Activated T-helper 2 cell treated with anti-CD3 and anti-CD28 coated beads, Interferon-gamma antibody, Interleukin-2, Interleukin-4, amounts not matched to agents 10 μg/mL and 5 μg/mL and 100 μg/mL, durations not matched to agents 14 hours and 24 hours and 36 hours (primary cell): ENCODE measurements at places on chromosomes 16 and 17. TPM values are rescaled to one million over a fixed set of nuclear protein-coding genes. Genes with fewer than 3 reads are reported as not detected.
A peak's percentile ranks its signal among the peaks of the same experiment; 100 is the strongest.

Gene SUPT6H
- 97.5 and 102 TPM in 2 replicates for total RNA-seq

Gene KRTAP9-8
- not detected in 2 replicates for total RNA-seq

Gene KRTAP4-12
- total RNA-seq, result not detected in 2 replicates

Gene TBC1D3G
- not detected in 2 replicates for total RNA-seq

Gene PMFBP1
- total RNA-seq, result 0.18 TPM in 1 of 2 replicates, not detected in the other

Gene TTLL6
- 0.07 TPM in 1 of 2 replicates, not detected in the other for total RNA-seq

Gene BRD7
- 76.0 and 79.5 TPM in 2 replicates for total RNA-seq

Gene CES5A
- not detected in 2 replicates for total RNA-seq

Gene ARL17B
- total RNA-seq, result 12.8 and 15.6 TPM in 2 replicates

Gene CPD
- total RNA-seq, result 26.0 and 31.5 TPM in 2 replicates

Gene IL21R
- total RNA-seq, result 84.2 and 84.5 TPM in 2 replicates

GRCh38 chr17:68627956-68628575 lies 26.9 kb upstream of the FAM20A start:
- DNase-seq, result no peak

- DNase-seq, result no peak
These were observed 15.1 kb downstream of the SOX8 start for GRCh38 chr16:996681-997080.

GRCh38 chr17:17943281-17943984 lies 28.8 kb downstream of the TOM1L2 start:
- no peak for DNase-seq

GRCh38 chr17:12580640-12581039 lies 85.0 kb upstream of the MYOCD start:
- DNase-seq, result no peak

GRCh38 chr16:66324815-66325515 lies 41.5 kb upstream of the CDH5 start:
- DNase-seq, result no peak

DNA sequence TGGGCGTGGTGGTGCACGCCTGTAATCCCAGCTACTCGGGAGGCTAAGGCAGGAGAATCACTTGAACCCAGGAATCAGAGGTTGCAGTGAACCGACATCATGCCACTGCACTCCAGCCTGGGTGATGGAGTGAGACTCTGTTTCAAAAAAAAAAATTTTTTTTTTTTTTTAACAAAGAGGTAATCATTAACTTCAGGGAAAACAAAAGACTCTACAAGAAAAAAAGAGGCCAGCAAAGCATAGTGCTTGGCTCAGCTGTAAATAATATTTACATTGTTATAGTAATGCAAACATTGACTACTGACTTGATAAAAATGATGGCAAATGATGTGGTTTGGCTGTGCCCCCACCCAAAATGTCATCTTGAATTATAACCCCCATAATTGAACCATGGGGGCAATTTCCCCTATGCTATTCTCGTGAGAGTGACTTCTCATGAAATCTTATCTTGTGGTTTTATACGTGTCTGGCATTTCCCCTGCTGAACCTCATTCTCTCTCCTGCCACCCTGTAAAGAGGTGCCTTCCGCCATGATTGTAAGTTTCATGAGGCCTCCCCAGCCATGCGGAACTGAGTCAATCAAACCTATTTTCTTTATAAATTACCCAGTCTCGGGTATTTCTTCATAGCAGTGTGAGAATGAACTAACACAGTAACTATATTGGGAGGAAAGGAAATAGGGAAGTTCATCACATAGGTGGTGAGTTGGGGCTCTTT lies 12.7 kb upstream of the SSTR2 start:
- DNase-seq, result no peak

- DNase-seq, result no peak
These were observed 53.8 kb downstream of the MYO18A start for GRCh38 chr17:29126268-29126930.

DNA sequence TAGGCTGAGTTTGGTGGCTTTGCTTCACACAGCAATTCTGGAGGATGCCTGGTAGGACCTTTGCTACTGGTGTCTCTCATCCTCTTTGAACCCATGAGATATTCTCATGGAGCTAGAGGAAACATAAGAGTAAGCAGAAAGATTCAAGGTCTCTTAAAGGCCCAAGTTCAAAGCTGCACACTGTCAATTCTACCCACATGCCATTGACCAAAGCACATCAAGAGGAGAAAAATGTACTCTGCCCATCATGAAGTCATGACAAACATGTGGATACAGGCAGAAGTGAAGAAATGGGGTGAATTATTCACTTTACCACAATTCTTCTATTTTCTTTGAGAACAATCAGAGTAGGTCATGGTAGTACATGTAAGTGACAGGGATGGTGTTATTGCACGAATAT lies 13.1 kb downstream of the SKA2 start:
- no peak for DNase-seq

DNA sequence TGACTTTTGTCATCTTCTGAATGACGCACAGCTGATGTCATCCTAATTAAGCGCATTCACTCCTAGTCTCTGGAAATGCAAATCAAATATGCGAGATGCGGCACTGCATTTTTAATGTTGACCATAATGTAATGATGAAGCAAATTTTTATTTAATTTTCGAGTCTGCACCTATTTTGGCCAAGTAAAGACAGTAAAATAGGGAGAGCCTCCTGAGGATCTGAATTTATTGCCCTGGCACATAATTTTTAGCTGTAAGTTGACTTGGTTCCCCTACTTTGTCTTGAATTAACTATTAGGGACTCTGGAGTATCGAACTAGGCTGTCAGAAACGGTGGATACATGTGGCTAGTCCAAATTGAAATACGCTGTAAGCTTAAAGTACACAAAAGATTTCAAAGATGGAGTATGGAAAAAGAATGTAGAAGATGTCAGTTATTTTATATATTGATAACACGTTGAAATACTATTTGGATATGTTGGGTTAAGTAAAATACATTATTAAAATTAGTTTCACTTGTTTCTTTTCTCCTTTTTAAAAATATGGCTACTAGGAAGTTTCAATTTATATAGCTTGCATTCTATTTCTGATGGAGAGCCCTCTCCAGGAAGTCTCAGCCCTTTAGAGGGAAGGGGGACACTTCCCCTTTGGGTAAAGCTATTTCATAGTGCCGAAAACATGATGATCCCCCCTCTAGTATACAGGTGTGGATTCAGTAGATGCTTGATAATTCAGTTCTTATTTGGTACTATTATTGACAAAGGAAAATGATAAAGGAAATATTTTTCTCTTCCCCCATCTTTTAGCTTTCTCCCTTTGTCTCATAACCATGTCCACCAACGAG lies 991 bp downstream of the KPNA2 start:
- DNase-seq, result no peak

- no peak for DNase-seq
These were observed 144.6 kb downstream of the FOXL1 start for GRCh38 chr16:86722970-86723369.

DNA sequence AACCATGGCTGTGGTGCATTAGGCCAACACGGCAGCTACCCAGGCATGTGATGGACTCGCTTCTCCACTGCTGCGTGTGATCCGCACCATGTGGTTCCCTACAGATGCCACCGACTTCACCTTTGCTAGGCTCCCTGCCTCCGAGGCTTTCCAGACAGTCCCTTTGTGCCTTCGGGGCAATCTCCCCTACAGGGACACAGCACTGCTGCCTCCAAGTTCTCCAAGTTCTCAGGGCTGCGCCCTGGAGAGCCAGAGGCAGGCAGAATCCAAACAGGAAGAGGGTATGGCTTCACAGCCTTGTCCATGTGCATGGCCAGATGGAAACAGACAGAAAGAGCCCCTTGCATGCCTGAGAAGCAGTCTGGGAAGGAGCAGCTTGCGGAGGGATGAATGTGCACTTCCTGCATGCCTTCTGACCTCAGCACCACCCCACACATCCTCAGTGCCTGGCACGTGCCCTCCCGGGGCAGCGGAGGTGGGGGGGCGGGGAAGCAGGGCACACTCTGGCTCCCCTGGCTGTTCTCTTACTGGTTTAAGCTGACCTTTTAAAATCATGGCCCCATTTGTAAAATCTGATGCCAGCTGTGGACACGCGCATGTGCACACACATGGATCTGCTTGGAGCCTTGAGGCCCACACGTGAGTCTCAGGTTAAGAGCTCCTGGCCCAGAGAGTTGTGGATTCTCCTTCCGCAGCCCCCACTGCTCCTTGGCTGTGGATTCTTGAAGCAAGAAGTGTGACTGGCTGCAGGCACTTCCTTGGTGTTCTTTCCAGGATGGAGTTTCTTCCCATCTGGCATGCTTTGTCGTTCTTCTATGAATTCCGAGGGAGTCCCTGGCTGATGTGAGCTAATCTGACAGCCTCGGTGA lies 55.3 kb upstream of the MTSS2 start:
- DNase-seq, result no peak

GRCh38 chr17:9162275-9162985 lies 141.1 kb downstream of the NTN1 start:
- no peak for DNase-seq

DNA sequence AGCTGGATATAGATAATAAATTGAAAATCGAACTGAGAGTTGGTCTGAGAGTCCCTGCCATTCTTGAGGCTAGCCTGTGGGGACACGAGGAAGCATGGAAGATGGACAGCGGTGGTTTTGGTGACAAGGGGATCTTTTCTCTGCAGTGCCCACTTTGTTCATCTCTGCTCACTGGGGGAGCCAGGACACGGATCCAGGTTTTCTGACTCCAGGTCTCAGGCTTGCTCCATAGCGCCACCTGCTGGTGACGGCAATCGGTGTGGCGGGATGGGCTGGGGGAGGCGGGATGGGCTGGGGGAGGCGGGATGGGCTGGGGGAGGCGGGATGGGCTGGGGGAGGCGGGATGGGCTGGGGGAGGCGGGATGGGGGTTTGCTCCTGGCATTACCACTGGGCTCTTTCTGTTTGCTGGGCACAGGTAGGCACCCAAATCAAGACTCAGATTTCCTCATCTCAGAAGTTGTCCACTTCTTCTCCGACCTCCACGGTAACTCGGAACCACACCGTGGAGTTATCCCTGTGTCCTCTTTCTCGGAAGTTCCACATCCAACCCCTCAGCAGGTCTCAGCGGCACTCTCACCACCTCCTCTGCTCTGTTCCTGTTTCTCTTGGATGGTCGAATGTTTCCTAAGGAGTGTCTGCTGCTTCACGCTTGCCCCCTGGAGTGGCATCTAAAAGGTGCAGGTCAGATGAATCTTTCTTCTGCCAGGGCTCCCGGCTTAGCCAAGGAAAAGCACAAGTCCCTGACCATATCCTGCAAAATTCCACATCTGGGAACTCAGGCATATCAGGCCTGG lies 142.4 kb downstream of the CYLD start:
- DNase-seq, result no peak

DNA sequence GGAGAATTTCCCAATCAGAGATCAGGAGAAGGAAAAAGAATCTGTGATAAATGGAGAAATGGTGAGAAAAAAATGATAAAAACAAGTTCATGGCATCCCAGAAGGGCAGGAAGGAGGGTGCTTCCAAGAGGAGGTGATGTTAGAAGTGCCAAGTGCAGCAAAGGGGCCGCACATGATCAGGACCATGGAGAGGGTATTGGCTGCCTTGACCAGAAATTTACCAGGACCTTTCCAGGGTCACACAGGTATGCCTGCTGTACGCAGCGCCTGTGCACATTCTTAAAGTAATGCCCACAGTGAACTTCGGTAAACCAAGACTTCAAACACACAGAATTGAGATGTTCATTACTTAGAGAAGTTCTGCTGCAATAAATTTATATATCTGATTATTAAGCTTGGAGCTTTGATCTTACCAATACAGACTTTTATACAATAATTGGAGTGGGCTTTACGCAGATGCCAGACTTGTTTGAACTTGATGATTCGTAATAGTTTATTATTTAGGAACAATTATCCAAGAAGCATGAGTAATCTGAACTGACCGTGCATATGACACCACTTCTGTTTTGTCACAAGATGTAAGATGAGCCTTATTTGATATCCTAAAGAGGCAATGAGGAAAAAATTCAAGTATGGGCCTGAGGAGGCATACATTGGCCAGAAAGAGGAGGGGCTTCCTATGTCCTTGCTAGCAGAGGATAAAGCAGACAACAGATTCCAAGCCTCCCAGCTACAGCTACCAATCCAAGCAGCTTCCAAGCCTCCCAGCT lies 2.2 kb upstream of the KRT33A start:
- DNase-seq, result no peak

DNA sequence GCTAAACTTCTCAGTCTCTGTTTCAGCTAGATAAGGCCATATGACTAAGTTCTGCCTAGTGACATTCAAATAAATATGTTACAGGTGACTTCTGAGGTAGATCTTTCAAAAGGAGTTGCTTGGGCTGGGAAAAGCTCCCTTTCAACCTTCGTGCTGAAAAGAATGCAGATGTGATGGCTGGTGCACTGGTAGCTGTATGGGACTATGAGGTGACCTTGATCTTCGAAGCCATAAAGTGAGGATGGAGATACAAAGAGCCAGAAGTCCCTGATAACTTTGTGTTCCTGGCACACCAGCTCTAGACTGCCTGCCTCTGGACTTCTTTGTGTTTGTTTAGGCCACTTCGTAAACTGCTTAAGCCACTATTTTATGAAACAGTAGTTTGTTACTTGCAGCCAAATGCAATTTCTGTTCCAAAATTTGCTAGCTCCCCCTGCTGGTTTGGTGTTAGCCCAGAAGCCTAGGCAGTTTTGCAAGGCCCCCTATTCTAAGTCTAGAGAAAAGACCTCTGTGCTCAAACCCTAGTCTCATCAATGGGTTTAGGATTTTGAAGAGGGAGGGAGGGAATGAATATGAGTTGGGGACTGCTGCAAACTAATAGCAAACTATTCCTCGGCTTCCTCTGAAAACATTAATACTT lies 23.3 kb upstream of the ERCC4 start:
- DNase-seq, result no peak

DNA sequence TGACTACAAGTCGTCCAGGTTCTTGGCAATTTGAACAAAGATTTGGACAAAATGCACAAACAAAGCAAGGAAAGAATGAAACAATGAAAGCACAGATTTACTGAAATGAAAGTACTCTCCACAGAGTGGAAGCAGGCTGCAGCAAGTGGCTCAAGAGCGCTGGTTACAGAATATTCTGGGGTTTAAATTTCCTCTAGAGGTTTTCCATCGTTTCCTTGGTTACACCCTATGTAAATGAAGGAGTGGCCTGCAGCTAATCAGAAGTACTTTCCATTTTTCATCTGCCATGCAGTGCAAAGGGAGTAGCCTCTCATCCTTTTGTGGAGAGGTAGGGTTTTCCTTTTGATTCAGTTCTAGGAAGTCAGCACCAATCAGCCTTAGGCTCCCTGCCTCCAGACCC lies 11.8 kb downstream of the STXBP4 start:
- no peak for DNase-seq

GRCh38 chr17:81511804-81512561 lies 616 bp downstream of the ACTG1 start:
- peak; percentile 30 for DNase-seq
